ENCODE measurements at places on chromosomes 13 and 19.
A peak's percentile ranks its signal among the peaks of the same experiment; 100 is the strongest.

DNA sequence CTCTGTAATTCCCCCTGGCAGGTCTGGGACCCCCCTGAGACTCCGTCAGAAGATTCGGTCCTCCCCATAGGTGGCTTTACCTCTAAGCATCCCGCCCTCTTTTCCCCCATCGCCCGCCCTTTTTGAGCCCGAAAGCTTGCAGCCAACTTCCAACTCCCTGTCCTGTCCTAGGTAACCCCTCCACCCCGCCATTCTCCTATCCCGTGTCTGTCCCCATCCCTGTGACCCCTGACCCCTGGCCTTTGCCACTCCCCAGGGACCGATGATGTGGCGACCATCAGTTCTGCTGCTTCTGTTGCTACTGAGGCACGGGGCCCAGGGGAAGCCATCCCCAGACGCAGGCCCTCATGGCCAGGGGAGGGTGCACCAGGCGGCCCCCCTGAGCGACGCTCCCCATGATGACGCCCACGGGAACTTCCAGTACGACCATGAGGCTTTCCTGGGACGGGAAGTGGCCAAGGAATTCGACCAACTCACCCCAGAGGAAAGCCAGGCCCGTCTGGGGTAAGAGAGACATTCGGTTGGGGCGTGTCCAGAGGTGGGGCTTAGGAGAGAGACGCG lies 488 bp downstream of the RCN3 start:
- no peak for DNase-seq

- DNase-seq: no peak
These were observed 56.2 kb upstream of the RFC3 start for GRCh38 chr13:33761740-33762139.

GRCh38 chr13:37410316-37410715 lies 188.3 kb downstream of the POSTN start:
- DNase-seq: no peak

GRCh38 chr13:28239374-28239773 lies 101.0 kb downstream of the PAN3 start:
- DNase-seq: no peak

- no peak for DNase-seq
These were observed 8.1 kb downstream of the PTGIR start for GRCh38 chr19:46616631-46617322.

GRCh38 chr13:25196971-25197370 lies 24.9 kb upstream of the AMER2 start:
- DNase-seq: no peak

DNA sequence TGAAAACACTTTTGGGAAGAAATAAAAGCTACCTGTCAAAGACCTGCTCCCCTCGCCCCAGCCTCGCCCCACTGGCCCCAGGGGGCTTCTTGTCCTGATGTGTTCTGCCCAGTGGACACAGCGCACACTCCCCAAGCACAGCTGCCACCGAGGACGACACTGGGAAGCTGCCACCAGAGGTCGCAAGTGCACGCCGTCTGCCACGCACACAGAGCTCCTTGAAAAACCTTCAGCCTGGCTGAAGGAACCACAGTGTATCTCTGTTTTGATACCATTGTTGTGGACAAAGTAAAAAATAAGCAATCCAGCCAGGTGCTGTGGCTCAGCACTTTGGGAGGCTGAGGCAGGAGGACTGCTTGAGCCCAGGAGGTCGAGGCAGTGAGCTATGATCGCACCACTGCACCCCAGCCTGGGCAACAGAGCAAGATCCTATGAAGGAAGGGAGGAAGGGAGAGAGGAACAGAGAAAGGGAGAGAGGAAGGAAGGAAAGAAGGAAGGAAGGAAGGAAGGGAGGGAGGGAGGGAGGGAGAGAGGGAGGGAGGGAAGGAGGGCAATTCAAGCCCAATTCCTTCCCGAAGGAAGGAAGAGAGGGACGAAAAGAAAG lies 57.3 kb downstream of the CEBPG start:
- peak; percentile 41 for DNase-seq

GRCh38 chr13:35260316-35260715 lies 216.2 kb downstream of the MAB21L1 start:
- no peak for DNase-seq

- no peak for DNase-seq
These were observed 44.4 kb downstream of the COMP start for GRCh38 chr19:18746401-18747325.

DNA sequence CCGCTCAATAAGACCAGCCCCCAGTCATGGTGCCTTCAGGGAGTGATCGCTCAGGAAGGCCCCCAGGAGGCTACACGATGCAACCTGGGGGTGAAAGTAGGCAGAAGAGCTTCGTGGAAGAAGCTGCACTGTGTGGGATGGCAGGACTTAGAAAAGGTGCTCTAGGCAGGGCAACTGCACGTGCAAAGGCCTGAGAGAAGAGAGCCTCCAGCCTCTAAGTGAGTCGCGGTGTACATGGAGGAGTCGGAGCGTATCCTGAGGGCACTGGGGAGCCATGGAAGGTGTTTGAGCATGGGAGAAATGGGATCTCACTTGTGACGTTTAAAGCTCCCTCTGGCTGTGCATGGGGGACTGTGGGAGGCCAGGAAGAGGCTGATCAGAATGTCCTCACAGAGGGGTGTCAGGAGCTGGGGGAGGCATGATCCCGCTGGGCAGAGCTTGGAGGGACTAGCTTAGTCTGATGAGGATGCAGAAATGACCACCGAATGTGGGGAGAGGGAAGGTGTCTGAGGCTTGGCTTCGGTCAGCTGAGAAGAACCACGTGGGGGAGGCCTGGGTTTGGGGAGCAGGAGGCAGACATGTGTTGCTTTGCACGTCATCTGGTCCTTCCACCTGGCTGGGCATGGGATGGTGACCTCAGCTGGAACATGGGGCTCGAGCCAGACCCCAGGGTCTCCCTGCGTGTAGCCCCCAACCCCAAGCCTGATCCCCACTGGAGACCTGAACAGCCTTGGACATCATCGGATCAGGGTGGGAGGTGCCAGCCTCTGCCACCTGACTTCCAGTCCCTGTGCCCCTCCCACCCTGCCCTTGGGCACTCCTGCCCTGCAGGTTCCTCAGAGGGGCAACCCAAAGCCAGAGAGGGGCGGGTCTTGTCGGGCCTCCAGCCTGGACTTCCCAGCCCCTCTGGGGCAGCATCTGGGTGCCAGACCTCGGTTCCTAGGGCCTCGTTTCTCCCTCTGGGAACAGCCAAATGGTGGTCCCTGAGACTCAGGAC lies 1.1 kb downstream of the APC2 start:
- no peak for DNase-seq

- DNase-seq: no peak
These were observed 3.0 kb upstream of the NAA16 start for GRCh38 chr13:41307884-41308640.

GRCh38 chr13:84865783-84866221 lies 933.4 kb downstream of the SLITRK6 start:
- DNase-seq: no peak

DNA sequence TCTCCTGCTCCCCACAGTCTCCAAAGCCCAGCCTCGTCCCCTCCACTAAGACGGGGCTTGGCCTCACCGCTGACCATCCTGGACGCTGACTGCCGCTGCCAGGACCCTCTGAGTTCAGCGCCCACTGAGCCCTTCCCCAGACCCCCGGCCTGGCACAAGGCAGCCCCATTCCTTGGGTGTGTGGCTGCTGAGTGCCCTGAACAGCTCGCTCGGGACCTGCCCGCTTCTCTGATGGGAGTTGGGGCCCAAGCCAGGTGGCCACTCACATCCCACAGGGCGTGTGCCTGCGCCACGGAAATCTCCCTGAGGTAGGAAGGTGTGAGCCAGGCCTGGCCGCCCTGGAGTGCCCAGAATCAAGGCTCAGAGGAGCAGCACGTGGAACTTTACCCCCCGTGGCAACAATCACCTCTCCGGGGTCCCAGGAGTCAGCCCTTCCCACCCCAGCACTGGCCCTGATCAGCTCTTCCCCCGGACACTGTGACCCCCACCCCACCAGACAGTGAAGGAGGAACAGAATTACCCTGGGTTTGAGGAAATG lies 20.8 kb downstream of the C13orf46 start:
- DNase-seq: no peak

GRCh38 chr13:80577926-80578670 lies 237.2 kb upstream of the SPRY2 start:
- DNase-seq: no peak

DNA sequence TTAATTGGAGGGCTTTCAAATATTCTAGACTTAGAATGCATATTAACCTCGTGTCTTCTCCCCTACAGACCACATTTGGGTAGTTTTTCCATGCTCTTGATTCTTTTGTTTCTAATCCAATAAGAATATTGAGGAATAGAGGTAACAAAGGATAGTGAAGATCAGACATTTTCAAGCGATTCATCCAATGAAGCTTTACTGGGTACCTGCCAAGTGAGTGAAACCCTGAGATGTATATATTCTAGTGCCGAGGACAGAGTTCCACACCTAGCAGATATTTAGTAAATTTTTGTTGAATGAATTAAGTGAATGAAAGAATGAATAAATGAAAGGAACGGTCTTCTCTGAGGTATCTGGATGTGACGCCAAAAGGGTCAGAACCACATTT lies 442 bp upstream of the RFC3 start:
- DNase-seq: no peak

- no peak for DNase-seq
These were observed 1516.2 kb upstream of the PCDH20 start for GRCh38 chr13:62931853-62932252.

DNA sequence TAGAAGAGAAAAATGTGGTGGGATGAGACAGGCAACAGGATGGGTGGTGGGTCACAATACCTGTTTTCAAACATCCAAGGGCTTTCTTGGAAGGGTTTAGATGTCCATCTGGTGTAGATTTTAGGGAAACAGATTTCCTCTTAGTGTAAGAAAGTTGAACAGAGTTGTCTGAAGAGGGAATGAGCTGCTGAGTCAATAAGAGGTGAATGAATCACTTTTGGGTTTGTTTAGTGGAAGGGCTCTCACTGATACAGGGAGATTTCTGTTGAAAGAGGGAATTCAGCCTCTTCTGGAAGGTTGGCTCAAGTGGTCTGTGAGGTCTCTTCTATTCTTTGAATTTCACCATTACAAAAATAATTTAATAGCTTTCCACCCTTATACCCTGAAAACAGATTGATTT lies 54.6 kb downstream of the LACC1 start:
- no peak for DNase-seq

DNA sequence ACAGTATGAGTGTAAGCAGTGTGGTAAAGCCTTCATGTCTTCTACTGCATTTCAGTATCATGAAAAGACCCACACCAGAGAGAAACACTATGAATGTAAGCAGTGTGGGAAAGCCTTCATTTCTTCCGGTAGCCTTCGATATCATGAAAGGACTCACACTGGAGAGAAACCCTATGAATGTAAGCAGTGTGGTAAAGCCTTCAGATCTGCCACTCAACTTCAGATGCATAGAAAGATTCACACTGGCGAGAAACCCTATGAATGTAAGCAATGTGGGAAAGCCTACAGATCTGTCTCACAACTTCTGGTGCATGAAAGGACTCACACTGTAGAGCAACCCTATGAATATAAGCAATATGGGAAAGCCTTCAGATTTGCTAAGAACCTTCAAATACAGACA lies 12.8 kb downstream of the ZNF844 start:
- no peak for DNase-seq

DNA sequence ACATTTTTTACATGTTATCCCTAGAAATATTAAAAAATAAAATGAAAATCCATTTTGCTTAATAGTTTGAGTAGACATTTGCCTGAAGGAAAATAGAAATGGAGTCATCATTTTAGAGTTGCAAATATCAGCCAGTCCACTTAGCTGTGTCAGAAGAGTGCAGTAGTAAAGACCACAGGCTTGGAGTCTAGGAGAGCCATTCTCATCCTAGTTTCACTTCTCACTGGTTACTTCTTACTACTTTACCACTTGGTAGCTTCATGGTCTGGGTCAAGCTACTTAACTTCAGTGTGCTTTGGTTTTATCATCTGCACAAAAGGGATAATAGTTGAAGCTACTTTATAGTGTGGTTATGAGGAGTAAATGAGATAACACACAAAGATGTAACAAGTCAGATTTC lies 286.5 kb upstream of the NBEA start:
- no peak for DNase-seq

DNA sequence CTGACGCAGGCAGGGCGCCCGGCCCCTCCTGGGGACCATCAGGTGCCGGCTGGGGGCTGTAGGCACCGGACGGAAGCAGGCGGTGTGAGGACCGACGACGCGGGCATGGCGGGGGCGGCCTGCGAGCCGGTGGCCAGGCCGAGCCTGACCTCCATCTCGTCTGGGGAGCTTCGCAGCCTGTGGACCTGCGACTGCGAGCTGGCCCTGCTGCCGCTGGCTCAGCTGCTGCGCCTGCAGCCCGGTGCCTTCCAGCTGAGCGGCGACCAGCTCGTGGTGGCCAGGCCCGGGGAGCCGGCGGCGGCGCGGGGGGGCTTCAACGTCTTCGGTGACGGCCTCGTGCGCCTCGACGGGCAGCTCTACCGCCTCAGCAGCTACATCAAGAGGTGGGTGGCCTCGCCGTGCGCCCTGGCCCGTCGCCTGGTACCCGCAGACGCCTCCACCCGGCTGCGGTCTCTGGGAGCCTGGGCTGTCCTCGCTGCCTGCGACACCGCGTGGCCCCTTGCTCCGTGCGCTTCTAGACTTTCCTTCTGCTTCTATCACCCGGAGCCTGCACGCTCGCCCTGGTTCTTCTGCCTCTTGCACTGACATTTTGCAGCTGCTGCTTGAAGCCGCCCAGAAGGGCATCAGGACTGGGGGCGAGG lies 460 bp downstream of the MEDAG start:
- no peak for DNase-seq

- no peak for DNase-seq
These were observed 41.5 kb downstream of the ZNF787 start for GRCh38 chr19:56079609-56080008.

DNA sequence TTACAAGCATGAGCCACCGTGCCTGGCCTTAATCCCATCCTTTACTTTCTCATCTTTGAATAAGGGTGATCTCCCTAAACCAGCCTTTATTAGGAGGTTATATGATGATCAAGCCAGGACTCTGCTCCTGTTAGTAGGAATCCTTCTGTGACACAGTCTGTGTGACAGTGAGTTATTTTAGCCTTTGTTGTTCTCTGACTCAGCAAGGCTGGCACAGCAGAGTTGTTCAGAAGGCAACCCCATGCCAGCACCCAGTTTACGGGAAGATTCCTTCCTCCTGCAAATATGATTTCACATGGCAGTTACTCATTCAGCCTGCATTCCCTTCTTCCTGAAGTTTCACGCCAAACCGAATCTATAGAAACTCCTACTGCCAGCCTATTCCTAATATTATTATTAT lies 10.5 kb upstream of the MIER2 start:
- DNase-seq: no peak

DNA sequence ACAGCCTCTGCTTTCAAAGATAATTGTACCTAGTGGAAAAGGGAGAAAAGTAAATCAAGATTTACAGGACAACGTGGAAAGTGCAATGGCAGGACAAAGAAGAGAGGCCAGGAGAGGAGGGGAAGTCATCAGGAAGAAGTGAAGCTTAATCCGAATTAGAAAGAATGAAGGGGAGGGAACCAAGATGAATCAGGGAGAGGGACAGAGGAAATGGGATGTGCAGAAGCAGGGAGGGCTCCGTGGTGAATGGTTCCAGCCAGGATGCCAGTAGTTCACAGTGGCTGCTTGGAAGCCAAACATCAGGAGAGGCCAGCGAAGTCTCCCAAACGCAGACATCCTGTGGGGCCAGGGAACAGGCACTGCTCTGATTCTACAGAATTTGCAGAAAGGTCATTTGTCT lies 144.4 kb downstream of the LIG4 start:
- no peak for DNase-seq

GRCh38 chr13:51723529-51723928 lies 80.4 kb downstream of the DHRS12 start:
- DNase-seq: no peak

- DNase-seq: no peak
These were observed 103.0 kb downstream of the KL start for GRCh38 chr13:33119022-33119781.

Data from CD4-positive, alpha-beta T cell treated with Interleukin-4 for 4 hours (primary cell).